A549 (cell line): ENCODE measurements at places on chromosomes 7 and 10. TPM values are rescaled to one million over a fixed set of nuclear protein-coding genes. Genes with fewer than 3 reads are reported as not detected.

- DNase-seq, result no peak
These were observed 26.5 kb downstream of the LRGUK start for GRCh38 chr7:134153493-134154136.

GRCh38 chr7:100130608-100131453 lies 4.1 kb downstream of the MBLAC1 start:
- DNase-seq, result peak; percentile 63

DNA sequence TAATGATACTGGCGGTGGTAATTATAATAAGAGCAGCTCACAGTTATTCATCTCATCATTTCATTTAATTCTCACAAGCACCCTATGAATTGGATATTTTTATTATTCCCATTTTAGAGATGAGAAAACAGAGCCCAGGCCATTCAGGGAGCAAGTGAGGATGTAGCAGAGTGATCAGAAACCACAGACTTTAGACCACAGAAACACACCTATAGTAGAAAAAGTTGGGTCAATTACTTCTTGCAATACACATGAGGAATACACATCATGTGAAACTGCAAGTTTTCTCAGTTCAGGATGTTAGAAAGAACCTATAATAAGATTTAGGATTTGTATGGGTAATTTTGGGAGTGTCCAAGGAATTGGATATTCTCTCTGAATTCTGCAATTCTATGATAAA lies 278.0 kb downstream of the ADRA2A start:
- no peak for DNase-seq

SPAM1 gene
- not detected in 3 replicates for polyA plus RNA-seq

GRCh38 chr7:7706556-7707172 lies 11.7 kb downstream of the RPA3 start:
- no peak for DNase-seq

DNA sequence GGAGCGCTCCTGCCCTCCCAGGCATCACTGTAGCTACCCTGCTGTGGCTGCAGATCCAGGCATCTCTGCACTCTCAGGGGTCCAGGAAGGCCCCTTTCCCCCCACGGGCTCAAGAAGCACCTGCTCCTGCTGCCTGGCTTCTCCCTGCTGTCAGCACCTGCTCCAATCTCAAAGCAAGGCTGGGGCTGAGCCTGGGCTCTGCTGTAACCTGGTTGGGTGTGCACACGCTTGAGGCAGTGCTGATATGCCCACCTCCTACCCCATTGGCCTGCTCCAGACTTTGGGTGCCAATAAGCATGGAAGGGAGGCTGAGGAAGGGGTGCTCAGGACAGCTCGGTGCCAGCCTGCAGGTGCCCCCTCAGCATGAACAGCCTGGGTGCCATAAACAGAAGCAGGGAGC lies 185.0 kb downstream of the ZNF438 start:
- DNase-seq, result no peak

ACBD7 gene
- polyA plus RNA-seq, result 1.2 to 1.6 TPM (median 1.5 TPM) in 3 replicates

NAPEPLD gene
- 8.2 to 10.1 TPM (median 8.2 TPM) in 3 replicates for polyA plus RNA-seq

- DNase-seq, result peak; percentile 68
These were observed 6.0 kb upstream of the FAM170B start for GRCh38 chr10:49139846-49140195.

GRCh38 chr7:33612442-33612841 lies 292.9 kb upstream of the BMPER start:
- DNase-seq, result no peak

DNA sequence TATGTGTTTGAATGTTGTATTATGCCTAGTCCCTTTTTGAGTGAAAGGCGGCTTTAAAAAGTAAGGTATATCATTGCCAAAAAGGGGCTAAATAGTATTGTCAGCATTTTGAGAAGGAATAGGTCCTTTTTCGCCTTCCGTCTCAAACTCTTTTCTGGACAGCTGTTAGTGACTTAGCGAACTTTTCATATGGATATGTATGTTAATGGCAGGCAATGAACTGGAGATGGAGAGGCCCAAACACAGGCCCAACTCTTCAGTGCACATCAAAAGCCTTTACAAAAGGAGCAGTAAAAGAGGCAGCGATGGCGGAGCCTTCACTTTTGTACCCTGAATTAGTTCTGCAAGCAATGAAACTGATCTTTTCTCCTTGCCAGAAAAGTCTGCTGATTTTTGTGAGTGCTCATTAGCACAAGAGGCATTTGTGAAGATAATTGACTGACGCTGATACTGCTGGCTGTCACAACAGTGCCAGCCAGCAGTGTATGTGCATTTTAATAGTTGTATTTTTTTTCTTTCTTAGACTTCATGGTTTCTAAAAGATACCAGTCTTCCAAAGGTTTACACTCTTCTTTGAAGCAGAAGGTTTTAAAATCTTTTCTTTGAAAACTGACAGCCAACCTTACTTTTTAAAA lies 243.7 kb upstream of the SP8 start:
- no peak for DNase-seq

DNA sequence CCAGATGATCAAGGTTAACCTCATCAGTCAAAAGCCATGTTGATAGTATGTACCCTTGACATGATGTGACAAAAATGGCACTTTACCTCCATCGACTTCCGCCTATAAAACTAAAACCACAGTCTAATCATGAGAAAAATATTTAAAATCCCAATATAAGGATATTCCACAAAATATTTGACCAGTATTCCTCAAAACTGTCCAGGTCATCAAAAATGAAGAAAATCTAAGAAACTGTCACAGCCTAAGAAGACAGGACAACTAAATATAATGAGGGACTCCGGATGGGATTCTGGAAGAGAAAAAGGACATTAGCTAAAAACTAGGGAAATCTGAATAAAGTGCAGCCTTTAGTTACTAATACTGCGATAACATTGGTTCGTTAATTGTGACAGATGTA lies 67.6 kb downstream of the XPNPEP1 start:
- no peak for DNase-seq

GRCh38 chr7:3805151-3805550 lies 504.1 kb downstream of the SDK1 start:
- peak; percentile 7 for DNase-seq

SFRP4 gene
- 7.4 to 9.8 TPM (median 8.4 TPM) in 3 replicates for polyA plus RNA-seq

DENND2A gene
- 0.37 to 0.54 TPM (median 0.38 TPM) in 3 replicates for polyA plus RNA-seq

- DNase-seq, result no peak
These were observed 83.9 kb downstream of the BAMBI start for GRCh38 chr10:28761084-28761846.

DNA sequence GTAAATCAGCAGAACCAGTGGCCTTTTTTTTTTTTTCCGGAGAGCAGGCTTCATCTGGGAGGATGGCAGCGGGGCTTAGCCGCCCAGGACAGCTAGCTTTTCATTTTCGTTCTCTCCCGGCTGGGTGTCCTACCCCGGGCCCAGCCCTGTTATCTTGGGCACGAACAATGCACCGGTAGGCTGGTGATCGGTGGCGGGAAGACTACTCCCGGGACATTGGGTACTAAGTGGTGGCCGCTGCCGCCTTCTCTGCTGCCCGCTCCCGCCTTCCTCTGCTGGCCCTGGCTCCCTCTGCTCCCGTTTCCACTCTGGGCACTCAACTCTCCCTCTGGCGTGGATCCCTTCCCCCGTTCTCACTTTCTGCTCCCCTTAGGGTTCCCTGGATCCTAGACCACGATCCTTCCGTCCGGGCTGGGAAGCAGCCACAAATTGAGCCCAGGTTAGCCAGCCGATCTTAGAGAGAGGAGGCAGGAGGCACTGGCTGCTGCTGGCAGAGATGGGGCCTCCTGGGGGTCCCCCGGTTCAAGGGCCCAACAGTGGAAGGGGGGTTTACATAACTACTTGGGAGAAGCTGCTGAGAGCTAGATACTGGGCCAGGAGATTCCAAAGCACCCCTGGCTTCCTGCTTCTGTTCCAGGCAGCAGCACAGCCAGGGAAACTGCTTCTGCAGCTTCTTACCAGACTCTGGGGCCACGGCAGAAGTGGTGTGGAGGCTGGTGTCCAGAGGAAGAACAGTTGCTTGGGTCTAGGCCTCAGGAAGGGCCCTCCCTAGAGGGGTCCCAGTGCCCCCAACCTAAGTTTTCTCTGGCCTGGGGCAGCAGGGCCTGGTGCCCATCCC lies 1.8 kb downstream of the TLX1 start:
- DNase-seq, result no peak

GRCh38 chr10:131437556-131438475 lies 126.3 kb upstream of the TCERG1L start:
- DNase-seq, result no peak

DNA sequence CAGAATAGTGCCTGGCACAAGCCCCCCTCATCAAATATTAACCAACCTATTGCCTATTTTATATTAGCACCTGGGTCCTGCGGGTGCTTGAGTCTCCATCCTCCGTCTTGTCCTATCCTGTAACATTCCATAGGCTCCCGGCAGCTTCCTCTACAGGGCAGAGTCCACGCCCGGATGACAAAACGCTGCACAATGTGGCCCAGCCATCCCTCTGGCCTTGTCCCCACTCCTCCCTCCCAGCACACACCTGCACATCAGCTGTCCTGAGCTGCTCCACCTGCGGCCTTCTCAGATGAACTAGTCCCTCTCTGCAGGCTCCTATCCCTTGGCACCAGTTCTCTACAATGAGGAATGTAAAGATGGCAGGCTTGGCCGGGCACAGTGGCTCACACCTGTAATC lies 153.5 kb upstream of the PDE1C start:
- DNase-seq, result no peak

GRCh38 chr7:36344622-36345021 lies 45.0 kb upstream of the ANLN start:
- no peak for DNase-seq

WNT16 gene
- polyA plus RNA-seq, result not detected in 3 replicates

PRPS1L1 gene
- polyA plus RNA-seq, result not detected in 3 replicates

DNA sequence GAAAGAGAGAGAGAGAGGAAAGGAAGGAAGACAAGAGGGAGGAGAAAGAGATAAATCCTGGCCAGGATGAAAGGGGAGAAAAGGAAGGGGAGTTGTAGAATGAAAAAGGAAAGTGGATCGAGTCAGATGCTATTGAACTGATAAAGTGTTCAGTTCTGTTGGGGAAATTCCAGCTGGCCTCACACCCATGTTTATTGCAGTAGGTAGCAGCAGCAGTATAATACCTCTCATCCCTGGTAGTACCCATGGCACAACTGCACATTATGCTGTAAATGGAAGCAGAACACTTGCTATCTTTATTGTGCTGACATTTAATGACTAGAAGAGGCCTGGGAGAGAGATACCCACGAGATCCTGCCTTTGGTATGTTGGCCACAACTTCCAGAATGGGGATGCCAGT lies 178.1 kb downstream of the EVX1 start:
- DNase-seq, result no peak

GRCh38 chr10:84243759-84244158 lies 1.1 kb upstream of the RGR start:
- DNase-seq, result no peak
